ENCODE measurements at places on chromosomes 6 and 20.
A peak's percentile ranks its signal among the peaks of the same experiment; 100 is the strongest.

DNA sequence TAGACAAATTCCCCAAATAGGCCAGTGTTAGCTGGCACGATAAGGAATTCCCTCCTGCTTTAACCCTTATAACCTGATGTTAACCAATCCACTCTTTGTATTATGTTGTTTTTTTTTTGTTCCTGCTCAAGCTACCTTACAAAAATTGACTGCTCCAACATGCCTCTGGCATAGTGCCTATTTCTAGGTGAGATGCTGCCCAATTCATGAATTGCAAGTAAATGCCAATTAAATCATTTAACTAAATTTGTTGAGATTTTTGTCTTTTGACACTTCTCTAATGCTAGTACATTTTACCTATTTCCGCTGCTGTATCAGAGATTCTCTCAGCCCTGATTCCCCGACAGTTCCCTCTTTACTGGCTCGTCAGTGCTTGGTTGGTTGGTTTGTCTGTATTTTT is 66.5 kb downstream of the HECA start:
- DNase-seq = no peak

- peak; percentile 43 for DNase-seq
Observed at GRCh38 chr20:44309763-44310663, 989 bp downstream of the FITM2 start.

DNA sequence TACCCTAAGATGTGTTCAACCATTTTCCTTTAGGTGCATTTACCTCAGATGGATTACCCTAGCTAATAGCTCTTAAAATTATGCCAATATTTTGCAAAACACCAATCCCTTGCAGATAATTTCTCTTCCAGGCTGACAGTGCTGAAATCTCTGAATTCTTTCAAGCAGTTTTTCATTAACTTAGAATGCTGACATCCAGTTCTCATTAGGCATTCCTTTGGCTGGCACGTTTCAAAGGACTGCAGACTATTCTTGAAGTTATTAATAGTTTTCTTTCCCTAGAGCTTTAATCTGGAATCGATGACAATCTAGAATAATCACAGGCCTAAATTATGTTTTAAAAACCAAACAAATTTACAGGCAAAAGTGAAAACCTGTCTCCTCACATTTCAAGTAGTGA is 68.3 kb downstream of the SMLR1 start:
- no peak for DNase-seq

- no peak for DNase-seq
Observed at GRCh38 chr6:121520337-121521163, 85.1 kb downstream of the GJA1 start.

GRCh38 chr6:30568245-30568644 is 3.0 kb upstream of the ABCF1 start:
- no peak for DNase-seq

- DNase-seq = peak; percentile 27
Observed at GRCh38 chr6:170522565-170523183, 30.4 kb downstream of the PSMB1 start.
